ENCODE measurements at places on chromosomes 2 and 18. TPM values are rescaled to one million over a fixed set of nuclear protein-coding genes. Genes with fewer than 3 reads are reported as not detected.

- H3K27me3 ChIP-seq, result no peaks in the 10 kb centered on the region
- H3K27ac ChIP-seq, result no peak overlapping the region
- H3K4me3 ChIP-seq, result no peak overlapping the region
- H3K4me1 ChIP-seq, result peaks cover 35% of the 10 kb centered on the region
Measured at GRCh38 chr2:120883607-120884440, 148.2 kb downstream of the GLI2 start.

GRCh38 chr2:109392816-109393661 is 220.7 kb downstream of the SEPTIN10 start:
- H3K36me3 ChIP-seq, result no peaks in the 10 kb centered on the region
- no peak overlapping the region for H3K27ac ChIP-seq
- H3K4me3 ChIP-seq, result no peak overlapping the region
- H3K4me1 ChIP-seq, result no peaks in the 10 kb centered on the region
- H3K27me3 ChIP-seq, result peaks cover 2% of the 10 kb centered on the region

DNA sequence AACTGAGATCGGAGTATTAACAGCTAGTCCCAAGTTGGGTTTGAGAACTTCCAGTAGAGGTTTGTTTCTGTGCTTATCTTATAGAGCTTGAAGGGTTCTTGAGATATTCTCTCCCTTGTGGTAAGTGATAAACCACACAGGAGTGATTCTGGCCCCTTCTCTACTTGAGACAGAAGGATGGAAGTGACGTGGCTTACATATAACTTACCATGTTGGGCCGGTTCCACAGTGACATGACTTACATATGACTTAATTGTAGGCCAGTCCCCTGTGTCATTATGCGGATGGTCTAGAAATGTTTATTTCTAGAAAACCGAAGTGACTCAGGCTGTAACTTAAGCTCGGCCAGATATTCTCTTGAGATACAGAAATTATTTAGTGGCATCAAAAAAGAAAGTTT is 62.7 kb downstream of the TRAPPC12 start:
- peak; percentile 9 for DNase-seq
- H3K27ac ChIP-seq, result no peak overlapping the region
- H3K27me3 ChIP-seq, result no peaks in the 10 kb centered on the region
- no peaks in the 10 kb centered on the region for H3K4me1 ChIP-seq

GRCh38 chr2:226199555-226199954 is 600.1 kb downstream of the IRS1 start:
- no peaks in the 10 kb centered on the region for H3K27me3 ChIP-seq
- no peak overlapping the region for H3K27ac ChIP-seq
- H3K4me3 ChIP-seq, result no peak overlapping the region
- H3K4me1 ChIP-seq, result no peaks in the 10 kb centered on the region
- H3K36me3 ChIP-seq, result no peaks in the 10 kb centered on the region

DNA sequence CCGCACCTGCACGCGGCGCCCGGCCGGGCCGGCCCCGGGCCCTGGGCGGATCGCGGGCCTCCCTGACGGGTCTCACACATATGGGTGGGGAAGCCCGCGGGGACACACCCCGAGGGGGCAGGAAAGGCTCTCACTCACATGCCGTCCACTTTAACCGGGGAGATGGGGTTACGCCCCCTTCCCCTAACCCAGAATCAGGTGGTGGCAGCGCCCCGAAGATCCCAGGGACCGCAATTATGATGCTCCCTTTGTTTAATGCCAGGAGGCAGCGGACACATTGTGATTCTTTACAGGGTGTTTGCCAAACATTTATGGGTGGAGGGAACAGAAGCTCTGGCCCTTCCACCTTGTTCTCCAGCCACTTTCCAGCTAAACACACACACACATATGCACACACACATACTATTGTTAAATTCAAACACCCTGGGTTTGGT is 424 bp upstream of the ANKRD44 start:
- no peaks in the 10 kb centered on the region for H3K27me3 ChIP-seq
- peaks cover 13% of the 10 kb centered on the region for H3K4me1 ChIP-seq
- no peak for DNase-seq
- no peak overlapping the region for H3K27ac ChIP-seq
- no peaks in the 10 kb centered on the region for H3K36me3 ChIP-seq
- peak overlapping the region; percentile 64 for H3K4me3 ChIP-seq

DNA sequence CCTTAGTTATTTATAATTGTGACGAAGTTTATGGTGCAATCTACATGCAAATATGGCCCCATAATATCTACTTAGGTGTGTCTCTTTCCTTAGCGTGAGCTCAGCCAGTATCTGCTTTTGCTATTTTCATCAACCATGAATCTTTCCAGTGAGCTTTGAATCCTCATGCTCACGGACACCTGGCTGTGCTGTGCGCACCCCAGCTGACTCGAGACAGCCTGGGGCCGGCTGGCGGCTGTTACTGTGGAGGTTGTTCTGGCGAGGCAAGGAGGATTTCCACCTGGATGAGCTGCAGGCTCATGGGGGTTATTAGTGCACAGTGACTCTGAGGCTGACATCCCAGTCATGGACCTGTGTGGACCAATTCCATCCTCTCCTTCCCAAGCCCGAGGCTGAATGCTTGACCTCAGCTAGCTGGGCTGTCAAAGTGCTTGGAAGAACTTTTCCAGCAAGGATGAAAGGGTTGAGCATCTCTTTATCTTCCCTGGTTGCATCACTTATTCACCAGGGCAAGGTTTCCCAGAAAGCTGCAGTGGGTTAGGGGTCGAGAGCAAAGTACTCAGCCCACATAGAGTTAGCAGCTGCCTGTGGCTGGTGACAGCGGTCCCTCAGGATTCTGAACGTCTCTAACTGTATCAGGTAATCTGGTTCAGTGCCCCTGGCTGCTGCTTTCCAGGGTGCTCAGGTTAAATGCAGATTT is 141.7 kb downstream of the ARL4C start:
- no peaks in the 10 kb centered on the region for H3K36me3 ChIP-seq
- H3K4me1 ChIP-seq, result no peaks in the 10 kb centered on the region
- DNase-seq, result no peak

GRCh38 chr2:121184248-121184862 is 100.6 kb downstream of the TFCP2L1 start:
- H3K27me3 ChIP-seq, result peaks cover 4% of the 10 kb centered on the region
- DNase-seq, result no peak
- H3K4me1 ChIP-seq, result no peaks in the 10 kb centered on the region
- H3K36me3 ChIP-seq, result no peaks in the 10 kb centered on the region
- H3K27ac ChIP-seq, result no peak overlapping the region

DNA sequence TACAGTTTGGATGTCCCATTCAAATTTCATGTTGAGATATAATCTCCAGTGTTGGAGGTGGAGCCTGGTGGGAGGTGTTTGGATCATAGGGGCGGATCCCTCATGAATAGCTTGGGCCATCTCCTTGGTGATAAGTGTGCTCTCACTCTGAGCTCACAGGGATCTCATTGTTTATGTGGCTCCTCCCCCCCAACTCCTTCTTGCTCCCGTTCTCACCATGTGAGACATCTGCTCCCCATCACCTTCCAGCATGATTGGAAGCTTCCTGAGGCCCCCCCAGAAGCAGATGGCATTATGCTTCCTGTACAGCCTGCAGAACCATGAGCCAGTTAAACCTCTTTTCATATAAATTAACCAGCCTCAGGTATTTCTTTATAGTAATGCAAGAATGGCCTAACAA is 3.0 kb upstream of the INPP1 start:
- no peak for DNase-seq
- H3K27ac ChIP-seq, result no peak overlapping the region
- no peaks in the 10 kb centered on the region for H3K27me3 ChIP-seq
- H3K4me1 ChIP-seq, result peaks cover 3% of the 10 kb centered on the region

DNA sequence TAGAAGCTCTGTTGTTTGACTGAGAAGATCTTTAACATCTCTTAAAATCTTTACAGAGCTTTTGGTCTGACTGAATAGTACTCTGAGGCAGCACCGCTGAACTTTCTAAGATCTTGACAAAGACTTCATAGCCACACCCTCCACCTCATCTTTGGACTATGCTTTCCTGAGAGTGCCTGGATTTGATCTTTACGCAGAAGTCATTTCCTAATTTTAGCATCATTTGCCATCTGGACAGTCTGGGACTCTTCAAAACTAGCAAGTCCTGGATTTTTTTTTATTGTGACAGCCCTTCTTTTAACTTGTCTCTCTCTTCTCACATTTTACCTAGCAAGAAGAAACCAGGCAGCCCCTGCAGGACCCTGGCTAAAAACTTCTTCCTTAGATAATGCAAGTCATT is 188.8 kb downstream of the CTIF start:
- no peaks in the 10 kb centered on the region for H3K27me3 ChIP-seq
- no peaks in the 10 kb centered on the region for H3K36me3 ChIP-seq
- H3K4me3 ChIP-seq, result no peak overlapping the region
- H3K4me1 ChIP-seq, result peaks cover 15% of the 10 kb centered on the region
- H3K27ac ChIP-seq, result peak overlapping the region; percentile 53

- no peak overlapping the region for H3K27ac ChIP-seq
- H3K36me3 ChIP-seq, result no peaks in the 10 kb centered on the region
- no peak overlapping the region for H3K4me3 ChIP-seq
- H3K27me3 ChIP-seq, result no peaks in the 10 kb centered on the region
- DNase-seq, result no peak
Measured at GRCh38 chr2:94762600-94762999, 108.6 kb upstream of the TEKT4 start.

GRCh38 chr18:65827444-65827843 is 76.6 kb downstream of the CDH7 start:
- H3K4me3 ChIP-seq, result no peak overlapping the region
- H3K27me3 ChIP-seq, result no peaks in the 10 kb centered on the region
- no peak overlapping the region for H3K27ac ChIP-seq
- H3K4me1 ChIP-seq, result no peaks in the 10 kb centered on the region

DNA sequence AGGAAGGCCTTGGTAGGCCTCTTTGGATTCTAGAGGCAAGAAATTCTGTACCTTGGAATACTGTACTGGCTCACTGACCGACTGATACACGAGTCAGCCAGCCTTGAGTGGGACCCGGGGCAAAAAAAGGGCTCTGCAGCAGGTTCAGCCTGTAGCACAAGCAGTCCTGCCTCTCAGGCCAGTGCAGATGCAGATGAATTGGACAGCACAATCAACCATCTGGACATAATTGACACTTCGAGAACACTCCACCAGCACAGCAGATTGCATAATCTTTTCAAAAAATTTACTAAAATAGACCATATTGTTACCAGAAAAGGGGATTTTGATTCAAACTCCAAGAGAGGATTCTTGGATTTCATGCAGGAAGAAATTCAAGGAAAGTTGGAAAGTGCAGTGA is 241.6 kb downstream of the RPIA start:
- H3K36me3 ChIP-seq, result no peaks in the 10 kb centered on the region
- DNase-seq, result no peak
- H3K27ac ChIP-seq, result no peak overlapping the region
- no peaks in the 10 kb centered on the region for H3K27me3 ChIP-seq
- H3K4me1 ChIP-seq, result no peaks in the 10 kb centered on the region
- no peak overlapping the region for H3K4me3 ChIP-seq

DNA sequence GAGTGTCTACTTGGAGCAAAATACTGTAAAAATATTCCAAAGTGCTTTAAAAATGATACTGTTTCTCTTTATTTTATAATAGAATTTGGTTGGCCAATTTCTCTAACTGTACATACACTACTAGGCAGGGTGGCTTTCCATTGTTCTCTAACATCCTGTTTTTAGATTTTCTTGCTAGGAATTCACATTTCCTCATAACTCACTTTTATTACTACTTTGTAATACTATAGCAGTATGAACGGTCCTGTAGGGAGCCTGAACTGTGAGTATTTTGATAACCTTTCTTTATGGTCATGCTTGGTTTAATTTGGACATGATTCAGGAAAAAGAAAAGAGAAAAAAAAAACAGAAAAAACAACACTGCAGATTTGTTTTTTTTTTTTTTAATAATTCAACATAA is 37.8 kb downstream of the GCG start:
- H3K27ac ChIP-seq, result no peak overlapping the region
- H3K27me3 ChIP-seq, result no peaks in the 10 kb centered on the region
- no peak for DNase-seq

DNA sequence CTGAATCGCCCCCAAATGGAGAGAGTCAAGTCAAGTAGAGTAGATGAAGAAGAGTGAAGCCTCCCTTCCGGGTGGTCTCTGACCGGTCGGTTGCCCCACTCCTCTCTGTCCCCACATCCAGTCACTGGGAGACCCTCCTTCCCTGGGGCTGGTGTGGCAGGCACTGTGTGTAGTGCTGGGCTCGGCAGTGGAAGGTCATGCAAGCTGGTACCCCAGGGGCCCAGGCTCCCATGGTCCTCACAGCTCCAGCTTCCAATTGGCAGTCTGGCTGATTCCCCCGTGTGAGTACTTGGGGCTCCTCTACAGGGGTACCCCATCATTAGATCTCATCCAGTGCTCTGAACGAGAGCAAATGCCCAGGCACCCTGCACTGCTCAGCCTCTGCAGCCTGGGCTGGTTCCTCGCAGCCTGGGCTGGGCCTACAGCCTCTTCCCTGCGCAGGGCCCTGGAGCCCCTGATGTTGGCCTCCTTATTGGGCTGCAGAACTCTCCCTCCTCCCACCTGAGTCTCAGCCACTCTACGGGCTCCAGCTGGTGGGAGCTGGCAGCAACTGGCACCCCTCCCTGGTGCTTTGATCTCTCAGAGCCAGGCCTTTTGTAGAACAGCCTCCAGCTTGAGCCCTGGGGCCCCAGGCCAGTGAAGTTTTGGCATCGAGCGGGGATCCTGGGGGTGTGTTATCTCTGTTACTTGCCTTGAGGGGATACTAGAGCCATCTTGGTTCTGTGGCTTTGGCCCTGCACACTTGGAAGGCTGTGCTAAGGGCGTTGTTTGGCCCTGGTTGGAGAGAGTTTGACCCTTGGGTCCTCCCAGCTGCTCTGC is 187.8 kb upstream of the HDAC4 start:
- no peaks in the 10 kb centered on the region for H3K27me3 ChIP-seq
- no peak overlapping the region for H3K27ac ChIP-seq
- H3K4me3 ChIP-seq, result no peak overlapping the region
- no peaks in the 10 kb centered on the region for H3K4me1 ChIP-seq
- H3K36me3 ChIP-seq, result no peaks in the 10 kb centered on the region

GRCh38 chr2:197952540-197953202 is 148.3 kb downstream of the PLCL1 start:
- H3K4me1 ChIP-seq, result no peaks in the 10 kb centered on the region
- no peak overlapping the region for H3K27ac ChIP-seq
- H3K4me3 ChIP-seq, result no peak overlapping the region
- H3K27me3 ChIP-seq, result no peaks in the 10 kb centered on the region
- no peaks in the 10 kb centered on the region for H3K36me3 ChIP-seq

Gene TBR1
- not detected for total RNA-seq

Gene AGPS
- 66.2 TPM for total RNA-seq

Gene CHRNA1
- 3.7 TPM for total RNA-seq

Gene FAP
- 1.3 TPM for total RNA-seq

Gene PAIP2B
- total RNA-seq, result 1.7 TPM

Gene KIF5C
- total RNA-seq, result 24.3 TPM

Gene PDE1A
- total RNA-seq, result 0.32 TPM

Gene IL37
- not detected for total RNA-seq

Gene LNPK
- 42.4 TPM for total RNA-seq

Gene MAL
- total RNA-seq, result 0.41 TPM

Gene TDRD15
- not detected for total RNA-seq

Gene ITPRIPL1
- total RNA-seq, result 0.10 TPM

Gene POMC
- total RNA-seq, result not detected

Gene RSAD2
- 11.8 TPM for total RNA-seq

Data from astrocyte (in vitro differentiated cells and primary cell).